Activated naive CD8-positive, alpha-beta T cell treated with anti-CD3 and anti-CD28 coated beads, Interleukin-2, amount 50 U/mL, for 16 hours (primary cell): ENCODE measurements at places on chromosomes 1 and 21.

DNA sequence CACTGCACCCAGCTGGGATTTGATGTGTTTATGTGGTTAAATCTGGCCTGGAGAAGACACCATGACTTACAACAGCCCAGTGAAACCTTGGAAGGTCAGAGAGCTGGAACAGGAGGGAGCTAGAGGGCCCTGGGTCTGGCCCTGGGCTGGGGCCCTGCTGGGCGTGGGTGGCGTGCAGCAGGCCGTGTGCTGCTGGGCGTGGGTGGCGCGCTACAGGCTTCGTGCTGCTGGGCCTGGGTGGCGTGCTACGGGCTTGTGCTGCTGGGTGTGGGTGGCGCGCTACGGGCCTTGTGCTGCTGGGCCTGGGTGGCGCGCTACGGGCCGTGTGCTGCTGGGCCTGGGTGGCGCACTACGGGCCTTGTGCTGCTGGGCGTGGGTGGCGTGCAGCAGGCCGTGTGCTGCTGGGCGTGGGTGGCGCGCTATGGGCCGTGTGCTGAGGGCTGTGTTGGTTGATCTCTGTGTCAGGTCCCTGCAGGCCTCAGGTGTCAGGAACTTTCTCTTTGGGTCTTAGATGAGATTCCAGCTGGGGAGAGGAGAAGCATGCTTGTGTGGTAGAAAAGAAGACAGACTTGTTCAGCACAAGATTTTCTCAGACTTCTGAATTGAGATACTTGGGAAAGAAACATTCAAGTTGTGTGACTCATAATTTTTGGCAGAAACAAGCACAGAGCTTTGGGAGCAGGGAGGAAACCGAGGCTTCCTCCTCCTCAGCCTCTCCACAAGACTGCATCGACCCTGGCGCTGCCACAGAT lies 66.0 kb downstream of the COL18A1 start:
- no peak for DNase-seq

- DNase-seq, result no peak
These were observed 186.7 kb downstream of the FOXD2 start for GRCh38 chr1:47624531-47624930.

- no peak for DNase-seq
These were observed 97.8 kb downstream of the ZFYVE9 start for GRCh38 chr1:52239708-52240001.

GRCh38 chr1:31811605-31812004 lies 4.2 kb downstream of the SPOCD1 start:
- no peak for DNase-seq

- DNase-seq, result no peak
These were observed 93.9 kb downstream of the ADAMTS1 start for GRCh38 chr21:26751305-26751704.
